ENCODE measurements at places on chromosomes 5 and 9.
A peak's percentile ranks its signal among the peaks of the same experiment; 100 is the strongest.

DNA sequence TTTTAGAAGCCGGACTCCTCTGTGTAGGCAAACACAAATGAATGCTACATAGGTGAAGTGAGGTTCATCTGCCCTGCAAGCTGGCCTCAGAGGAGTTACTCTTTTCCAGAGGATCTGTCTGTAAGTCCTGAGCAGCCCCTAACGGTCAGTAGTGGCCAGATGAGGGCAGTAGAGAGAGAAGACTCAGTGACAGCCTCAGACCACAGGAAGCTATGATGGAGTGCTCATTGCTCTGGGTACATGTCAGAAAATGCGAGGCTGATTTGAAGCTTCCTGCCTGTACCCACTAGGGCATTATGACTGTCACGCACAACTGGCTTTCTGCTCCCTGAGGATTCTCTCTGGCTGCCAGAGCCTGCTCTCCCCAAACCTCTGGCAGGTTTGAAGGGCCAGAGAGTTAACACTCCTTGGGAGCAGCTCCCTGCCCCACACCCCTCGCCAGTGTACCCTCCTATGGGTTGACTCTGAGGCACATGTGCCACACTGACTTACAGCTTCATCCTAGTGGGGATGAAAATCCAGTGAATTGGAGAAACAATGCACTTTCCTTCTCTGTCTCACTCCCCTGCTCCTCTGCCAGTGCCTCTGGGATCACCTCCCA is 141.5 kb downstream of the GABRG2 start:
- peak; percentile 6 for DNase-seq

GRCh38 chr5:86623785-86624483 is 6.2 kb downstream of the COX7C start:
- no peak for DNase-seq

GRCh38 chr5:38167562-38167996 is 90.8 kb upstream of the EGFLAM start:
- no peak for DNase-seq

GRCh38 chr5:137090721-137091120 is 408.4 kb downstream of the SPOCK1 start:
- DNase-seq: peak; percentile 18

DNA sequence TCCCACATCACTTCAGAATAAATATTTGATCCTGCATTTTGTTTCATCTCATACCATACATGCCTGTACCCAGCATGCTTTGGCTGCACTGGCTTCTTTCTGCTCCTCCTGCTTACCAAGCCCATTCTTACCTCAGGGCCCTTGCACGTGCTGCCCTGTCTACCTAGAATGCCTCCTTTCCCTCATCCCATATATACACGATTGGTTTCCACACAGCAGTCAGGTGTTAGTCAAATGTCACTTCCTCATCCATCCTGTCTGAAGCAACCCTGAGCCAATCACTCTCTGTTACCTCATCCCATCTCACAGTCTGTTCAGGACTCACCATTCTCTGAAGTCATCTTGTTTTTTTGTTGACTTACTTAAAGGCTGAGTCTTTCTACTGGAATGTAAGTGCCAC is 30.3 kb downstream of the CAST start:
- no peak for DNase-seq

DNA sequence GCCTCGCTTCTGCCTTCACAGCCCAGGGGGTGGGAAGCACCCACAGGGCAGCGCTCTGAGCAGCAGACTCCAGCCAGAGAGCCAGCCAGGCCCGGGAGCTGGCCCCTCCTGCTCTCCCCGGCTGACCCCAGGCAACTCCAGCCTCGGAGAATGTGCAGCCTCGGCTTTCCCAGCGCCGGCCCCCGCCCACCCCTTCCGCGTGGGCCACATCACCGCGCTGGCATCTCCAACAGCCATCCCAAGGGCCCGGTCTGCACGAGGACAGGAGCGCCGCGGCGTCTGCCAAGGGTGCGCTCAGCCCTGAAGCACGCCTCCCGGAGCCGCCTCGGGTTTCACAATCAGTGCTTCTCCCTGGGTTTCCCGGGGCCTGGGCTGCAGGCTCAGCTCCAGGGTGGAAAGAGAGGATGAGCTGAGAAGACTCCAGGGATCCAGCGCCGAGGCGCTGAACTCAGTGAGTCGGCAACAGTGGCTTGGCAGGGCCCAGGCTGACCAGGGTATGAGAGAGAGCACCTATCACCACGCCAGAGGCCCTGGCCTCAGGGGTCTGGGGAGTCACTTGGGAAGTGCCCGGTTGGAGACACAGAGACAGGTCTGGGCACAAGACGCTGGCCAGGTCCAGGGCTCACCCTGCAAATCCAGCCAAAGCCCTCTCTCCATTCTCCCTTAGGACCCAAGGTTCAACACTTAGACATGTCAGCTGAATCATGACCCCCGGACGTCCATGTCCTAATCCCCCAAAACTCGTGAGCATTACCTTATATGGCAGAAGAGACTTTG is 79.6 kb downstream of the ADAMTS2 start:
- no peak for DNase-seq

DNA sequence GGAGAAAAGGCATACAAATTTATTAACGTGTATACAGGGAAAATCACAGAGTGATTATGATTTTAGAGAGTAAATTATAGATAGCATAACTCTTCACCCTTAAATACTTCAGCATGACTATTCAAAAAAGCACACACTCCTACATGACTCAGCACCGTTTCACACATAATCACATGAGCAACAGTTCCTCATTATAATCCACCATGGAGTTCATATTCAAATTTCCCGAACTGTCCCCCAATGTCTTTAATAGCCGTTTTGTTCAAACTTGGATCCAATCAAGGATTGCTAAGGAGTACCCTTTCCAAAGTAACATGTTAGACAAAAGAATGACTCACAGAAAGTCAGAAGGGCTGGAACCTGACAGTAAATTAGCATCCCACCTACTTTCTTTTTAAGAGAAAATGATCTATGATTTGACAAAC is 32.1 kb downstream of the RAPGEF1 start:
- DNase-seq: no peak

GRCh38 chr9:75607521-75607920 is 283.0 kb upstream of the PCSK5 start:
- no peak for DNase-seq

DNA sequence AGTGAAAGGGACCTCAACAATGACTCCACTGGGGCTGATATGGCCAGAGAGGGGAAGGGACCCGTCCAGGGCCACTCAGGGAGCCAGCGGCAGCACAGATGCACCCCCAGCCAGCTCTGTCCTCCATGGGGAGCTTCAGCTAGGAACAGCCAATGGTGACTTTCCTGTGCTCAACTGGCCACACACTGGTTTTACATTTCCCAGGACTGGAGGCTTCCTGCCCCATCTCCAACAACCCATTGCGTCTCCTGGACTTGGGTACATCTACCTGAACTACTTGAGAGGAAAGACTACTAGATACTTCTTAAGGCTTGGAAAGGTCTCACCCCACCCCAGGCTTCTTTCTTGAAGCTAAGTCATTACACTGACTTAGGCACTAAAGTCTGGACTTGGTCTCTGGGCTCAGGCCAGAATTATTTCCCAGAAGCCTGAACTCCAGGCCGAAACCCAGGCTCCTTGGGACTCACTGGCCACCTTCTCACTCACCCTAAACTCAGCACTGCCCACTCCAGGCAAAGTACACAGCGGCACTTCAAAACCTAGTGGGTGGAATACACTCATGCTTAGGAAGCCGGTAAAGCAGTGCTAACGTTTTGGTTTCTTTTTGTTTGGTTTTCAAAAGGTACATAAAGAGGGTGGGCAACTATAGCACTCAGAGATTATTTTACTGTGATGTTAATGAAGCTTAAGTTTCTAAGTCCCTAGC is 1.5 kb downstream of the IGFBPL1 start:
- no peak for DNase-seq

DNA sequence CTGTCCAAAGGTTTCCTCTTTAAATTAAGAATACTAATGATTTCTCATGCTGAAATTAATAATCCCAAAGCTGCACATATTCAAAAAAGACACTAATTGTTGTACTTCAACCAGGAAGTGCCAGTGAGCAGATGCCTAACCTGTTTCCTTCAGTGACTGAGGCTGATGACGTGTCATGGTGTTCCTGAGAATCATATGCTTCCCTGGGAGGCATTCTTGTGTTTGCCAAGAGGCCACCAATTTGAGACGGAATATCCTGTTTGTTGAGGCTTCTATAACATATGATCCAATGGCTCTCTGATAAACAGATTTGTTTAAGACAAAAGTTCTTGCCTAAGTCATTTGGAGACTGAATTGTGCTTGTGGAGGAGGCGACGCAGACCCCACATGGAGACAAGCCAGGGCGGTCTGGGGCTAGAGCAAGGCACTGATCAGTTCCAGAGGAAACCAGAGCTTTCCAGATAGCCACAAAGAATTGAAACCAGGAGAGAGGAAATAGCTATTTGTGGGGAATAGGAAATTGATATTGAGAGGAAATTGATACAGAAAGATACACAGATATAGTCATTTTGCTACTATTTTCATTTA is 66.4 kb upstream of the ZNF608 start:
- no peak for DNase-seq

DNA sequence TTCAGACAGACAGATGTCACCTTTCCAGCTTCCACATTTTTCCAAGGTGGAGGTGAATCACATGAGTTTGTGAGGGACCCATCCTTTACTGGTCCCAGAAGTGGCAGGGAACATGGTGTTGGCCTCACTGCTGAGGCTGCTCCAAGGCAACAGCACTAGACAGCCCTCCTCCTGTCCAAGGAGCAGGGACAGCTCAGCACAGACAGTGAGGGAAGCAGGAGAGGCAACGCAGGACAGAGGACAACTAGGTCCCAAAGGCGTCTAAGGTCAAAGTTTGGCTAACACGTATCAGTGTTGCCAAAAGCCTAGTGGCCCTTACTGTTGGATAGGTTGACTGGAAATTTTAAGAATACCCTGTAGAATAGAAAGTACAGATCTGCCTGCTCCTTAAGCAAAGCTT is 251.7 kb upstream of the PANK3 start:
- no peak for DNase-seq

DNA sequence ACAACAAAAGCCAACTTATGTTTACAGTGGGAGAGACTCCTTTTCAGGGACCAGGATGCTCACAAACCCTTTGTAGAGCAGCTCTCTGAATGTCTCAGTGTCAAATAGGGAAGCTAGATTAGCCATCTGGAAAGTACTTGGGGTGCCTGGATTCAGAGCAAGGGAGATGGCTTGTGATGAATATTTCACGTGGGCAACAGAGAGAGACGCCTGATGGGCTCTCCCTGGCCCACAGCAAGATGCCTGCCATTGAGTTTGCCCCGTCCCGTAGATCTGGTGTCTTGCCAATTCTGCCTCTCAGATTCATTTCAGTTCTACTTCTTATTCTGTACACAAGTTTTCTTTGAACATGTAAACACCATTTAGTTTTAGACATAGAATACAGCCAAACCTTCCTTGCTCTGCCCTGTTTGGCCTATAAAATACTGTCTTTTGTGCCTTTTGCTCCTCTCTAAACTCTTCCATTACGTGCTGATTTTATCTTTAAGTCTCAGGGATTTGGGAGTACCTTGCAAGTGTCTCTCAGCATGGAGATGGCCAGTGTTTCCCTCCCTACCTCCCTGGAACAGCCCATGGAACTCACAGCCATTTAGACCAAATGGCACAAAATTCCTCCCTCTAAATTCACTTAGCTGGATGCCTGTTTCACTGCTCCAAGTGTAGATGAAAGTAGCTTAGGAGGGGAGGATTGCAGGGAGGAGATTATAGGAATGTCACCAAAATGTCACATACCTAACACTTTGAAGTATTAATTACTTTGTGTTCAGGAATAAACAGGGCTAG is 234.3 kb downstream of the SAXO1 start:
- DNase-seq: no peak

DNA sequence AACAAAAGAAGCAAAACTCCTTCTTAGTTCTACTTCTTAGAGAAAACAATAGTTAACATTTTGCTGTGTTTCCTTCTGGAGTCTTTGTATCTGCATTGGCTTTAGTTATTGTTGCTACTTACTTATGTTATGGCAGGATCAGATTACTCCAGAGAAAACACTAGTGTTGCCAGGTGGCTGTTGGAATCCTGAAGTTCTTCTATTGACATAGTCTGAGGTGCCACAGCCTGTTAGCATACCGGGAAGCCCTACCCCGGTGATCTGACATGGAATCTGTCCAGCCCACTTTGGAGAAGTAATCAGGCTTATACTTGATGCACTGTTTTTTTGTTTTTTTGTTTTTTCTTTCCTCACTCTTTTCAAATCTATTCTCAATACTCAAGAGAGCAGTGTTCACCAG is 68.5 kb upstream of the CEP78 start:
- no peak for DNase-seq

DNA sequence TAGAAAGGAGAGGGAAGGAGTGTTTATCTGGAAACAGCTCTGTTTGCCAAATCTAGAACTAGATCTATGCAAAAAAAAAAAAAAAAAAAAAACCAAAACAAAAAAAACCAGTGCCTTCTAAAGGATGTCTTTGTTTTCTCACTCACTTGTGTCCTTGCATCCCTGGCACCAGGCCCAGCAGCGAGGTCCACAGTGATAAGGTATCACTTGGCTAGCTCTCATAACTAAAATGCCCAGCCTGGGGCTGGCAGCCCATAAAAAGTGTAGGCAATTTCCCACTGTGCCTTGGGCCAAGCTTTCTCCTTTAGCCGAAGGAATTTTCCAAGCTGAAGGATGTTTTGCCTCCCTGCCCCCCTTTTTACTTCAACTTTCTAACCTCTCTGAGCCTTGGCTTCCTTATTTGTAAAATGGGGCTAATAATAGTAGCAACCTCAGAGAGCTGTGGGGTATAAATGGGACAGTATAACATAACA is 20.8 kb downstream of the RGS3 start:
- DNase-seq: no peak

- DNase-seq: no peak
Observed at GRCh38 chr5:148843510-148844318, 17.3 kb downstream of the ADRB2 start.

GRCh38 chr9:90433398-90433941 is 209.2 kb downstream of the DIRAS2 start:
- DNase-seq: no peak

- DNase-seq: no peak
Observed at GRCh38 chr9:116209414-116210116, 56.0 kb downstream of the PAPPA start.

DNA sequence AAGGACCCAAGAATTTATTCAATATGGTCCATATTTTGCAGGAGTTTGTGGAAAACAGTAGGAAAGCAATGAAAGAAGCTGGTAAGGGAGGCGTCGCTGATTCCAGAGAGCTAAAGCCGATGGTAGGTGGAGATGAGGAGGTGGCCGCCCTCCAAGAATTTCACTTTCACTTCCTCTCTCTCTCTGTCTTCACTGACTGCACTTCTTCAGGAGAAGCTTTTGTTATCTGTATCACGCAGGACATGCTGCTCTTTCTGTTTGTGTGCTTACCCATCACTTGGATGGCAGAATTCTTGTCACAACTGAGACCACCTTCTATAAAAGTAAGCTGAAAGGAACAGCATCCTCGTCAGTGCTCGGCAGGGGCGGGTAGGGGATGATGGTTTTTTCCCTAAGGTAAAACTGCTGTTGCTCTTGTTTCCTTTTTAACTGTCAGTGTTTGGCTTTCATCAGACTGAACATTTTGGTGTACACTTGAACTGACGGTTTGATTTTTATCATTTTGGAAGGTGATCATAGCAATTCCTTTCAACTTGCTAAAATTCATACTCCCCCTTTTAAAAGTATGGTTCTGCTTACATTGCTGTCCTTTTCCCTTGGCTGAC is 62.4 kb upstream of the FSD1L start:
- peak; percentile 60 for DNase-seq
